Mesenteric fat pad (tissue), 1 donor: ENCODE measurements at places on chromosomes 12 and 14. TPM values are rescaled to one million over a fixed set of nuclear protein-coding genes. Genes with fewer than 3 reads are reported as not detected.

GRCh38 chr12:57837864-57838562 is 8.5 kb downstream of the CTDSP2 start:
- DNase-seq: no peak

DNA sequence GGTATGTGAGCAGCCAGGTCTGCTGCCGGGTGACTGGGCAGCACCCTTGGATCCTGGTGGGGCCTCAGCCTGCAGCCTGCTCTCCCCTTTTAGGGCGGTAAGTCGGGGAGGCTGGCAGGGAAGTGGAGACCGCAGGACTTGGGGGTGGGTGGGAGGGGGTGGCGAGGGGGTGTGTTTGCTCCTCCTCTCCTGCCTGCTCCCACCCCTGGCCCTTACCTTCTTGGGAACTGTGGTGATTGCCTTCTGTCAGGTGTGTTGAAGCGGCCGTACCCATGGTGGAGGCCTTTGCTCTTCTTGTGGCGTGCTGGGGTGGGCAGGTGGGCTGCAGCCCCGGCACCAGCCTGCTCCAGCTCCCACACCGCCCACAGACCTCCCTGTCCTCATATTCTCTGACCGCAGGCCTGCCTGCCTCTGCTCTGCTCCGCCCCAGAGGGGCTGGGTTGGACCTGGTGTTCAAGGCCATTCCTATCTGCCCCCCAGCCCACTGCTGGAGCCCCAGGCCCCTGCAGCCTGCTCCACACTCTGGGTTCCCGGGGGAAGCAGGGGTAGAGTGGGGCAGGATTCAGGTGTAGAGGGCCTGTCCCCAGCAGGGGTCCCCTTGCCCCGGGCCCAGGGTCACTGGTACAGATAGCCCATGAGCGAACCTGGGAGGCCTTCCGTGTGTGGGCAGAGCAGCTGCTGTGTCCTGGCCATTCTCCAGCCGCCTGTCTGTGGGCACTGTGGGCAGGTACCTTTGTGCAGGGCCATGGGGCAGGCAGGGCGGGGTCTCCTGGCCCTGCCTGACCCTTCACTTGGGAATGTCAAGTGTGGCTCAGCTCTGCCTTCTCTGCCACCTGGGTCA is 5.2 kb downstream of the TEDC1 start:
- DNase-seq: no peak

- no peak for DNase-seq
Observed at GRCh38 chr14:53156238-53156637, 3.1 kb upstream of the DDHD1 start.

DNA sequence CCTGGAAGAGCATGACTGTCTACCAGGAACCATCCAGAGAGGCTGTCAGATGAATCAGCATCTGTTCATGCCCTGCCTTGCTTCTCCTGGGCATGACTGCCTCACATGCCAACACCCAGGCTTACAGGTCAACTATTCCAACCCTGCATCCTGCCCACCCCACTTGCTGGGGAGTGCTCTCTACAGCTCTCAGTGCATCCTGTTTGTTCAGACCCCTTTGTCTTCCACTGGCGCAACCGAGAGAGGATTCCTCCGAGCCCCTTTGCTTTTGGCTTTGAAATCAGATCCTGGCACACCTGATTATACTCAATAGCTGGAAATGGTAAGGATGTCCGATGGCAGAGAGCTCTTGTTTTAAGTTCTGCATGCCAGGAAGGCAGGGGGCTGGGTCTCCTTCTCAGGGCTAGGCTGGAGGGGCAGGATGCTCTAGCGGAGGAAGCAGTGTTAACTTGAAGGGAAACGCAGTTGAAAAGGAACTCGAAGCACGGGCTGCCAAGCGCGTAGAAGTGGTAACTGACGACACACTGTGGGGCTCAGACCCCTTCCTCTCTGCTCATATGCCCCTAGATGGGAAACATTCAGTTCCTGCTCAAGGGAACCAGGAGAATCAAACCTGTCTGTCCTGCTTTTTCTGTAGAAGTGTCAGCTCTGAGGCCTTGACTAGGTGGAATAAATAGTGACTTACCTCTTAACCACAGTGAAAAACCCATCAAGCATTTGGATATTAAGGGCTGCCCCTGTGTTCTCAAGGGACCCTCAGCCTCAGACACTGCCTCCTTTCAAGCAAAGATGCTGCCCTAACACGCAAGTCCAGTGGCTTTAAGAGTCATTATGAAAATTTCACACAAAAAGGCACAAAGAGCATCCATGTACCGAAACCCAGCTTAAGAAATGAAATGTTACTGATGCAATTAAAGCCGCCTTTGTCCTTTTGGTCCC is 297.5 kb downstream of the ZFP36L1 start:
- DNase-seq: no peak

The AGAP2 gene
- 2.1 TPM for total RNA-seq

The IGF1 gene
- 415 TPM for total RNA-seq

The NT5DC3 gene
- 7.1 TPM for total RNA-seq
